Body of pancreas (tissue), 4 donors: ENCODE measurements at places on chromosomes 16 and 17. TPM values are rescaled to one million over a fixed set of nuclear protein-coding genes. Genes with fewer than 3 reads are reported as not detected.
A peak's percentile ranks its signal among the peaks of the same experiment; 100 is the strongest.

The NPW gene
- total RNA-seq = not detected

The IRX3 gene
- 1.6 TPM for total RNA-seq

The MMP2 gene
- total RNA-seq = 76.0 TPM

The CCL1 gene
- total RNA-seq = not detected

The ASPHD1 gene
- 8.2 TPM for total RNA-seq

DNA sequence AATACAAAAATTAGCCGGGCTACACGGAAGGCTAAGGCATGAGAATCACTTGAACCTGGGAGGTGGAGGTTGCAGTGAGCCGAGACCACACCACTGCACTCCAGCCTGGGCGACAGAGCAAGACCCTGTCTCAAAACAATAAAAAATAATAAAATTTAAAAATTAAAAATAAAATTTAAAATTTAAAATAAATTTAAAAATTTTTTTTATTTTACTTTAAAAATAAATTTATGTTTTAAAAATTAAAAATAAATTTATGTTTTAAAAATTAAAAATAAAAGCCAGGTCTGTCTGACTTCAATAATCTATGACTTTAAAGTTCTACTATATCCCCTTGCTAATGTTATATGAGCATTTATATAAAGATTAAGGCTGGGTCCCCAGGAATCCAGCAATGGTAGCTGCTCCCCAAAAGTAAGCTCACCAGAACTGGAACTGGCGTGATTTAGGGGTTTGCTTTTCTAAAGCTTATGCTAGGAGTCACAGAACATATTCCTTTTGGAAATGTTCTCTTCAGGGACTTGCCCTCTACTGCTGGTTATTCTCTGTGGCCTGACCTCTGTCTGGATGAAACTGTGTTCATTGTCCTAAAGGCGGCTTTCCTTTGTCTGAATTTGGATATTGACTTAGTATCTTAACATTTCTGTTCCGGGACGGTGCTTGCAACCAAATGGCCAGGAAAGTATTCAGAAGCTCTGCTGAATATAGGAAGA is 140.2 kb upstream of the NOL11 start:
- peaks cover 23% of the 10 kb centered on the region for H3K4me1 ChIP-seq
- H3K4me3 ChIP-seq = no peak overlapping the region
- H3K27ac ChIP-seq = peak overlapping the region; percentile 63
- H3K36me3 ChIP-seq = no peaks in the 10 kb centered on the region
- no peak for DNase-seq
- H3K27me3 ChIP-seq = no peaks in the 10 kb centered on the region

- H3K4me1 ChIP-seq = no peaks in the 10 kb centered on the region
- no peak overlapping the region for H3K4me3 ChIP-seq
- H3K27ac ChIP-seq = no peak overlapping the region
- H3K27me3 ChIP-seq = no peaks in the 10 kb centered on the region
- DNase-seq = no peak
These were observed 315.6 kb downstream of the WWOX start for GRCh38 chr16:78415013-78415412.

DNA sequence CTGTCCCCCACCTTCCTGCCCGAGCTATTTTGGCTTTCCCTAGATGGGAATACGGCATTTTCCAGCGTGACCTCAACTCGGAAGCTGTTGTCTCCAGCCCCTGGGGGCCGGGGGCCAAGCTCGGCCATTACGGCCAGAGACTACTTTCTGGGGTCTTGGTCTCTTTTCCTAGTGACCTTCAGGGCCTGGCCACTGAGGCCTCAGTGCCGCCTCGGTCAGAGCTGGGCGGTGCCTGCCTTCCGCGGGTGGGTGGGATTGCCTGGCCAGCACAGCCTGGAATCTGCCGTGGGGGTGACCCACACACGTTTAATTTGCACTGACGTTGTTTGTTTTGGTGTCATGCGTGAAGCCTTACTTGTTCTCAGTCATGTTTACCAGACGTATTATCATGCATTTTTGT is 29.2 kb downstream of the TSC2 start:
- no peak overlapping the region for H3K4me3 ChIP-seq
- peaks cover 5% of the 10 kb centered on the region for H3K4me1 ChIP-seq
- peaks cover 14% of the 10 kb centered on the region for H3K36me3 ChIP-seq
- DNase-seq = no peak
- H3K27me3 ChIP-seq = no peaks in the 10 kb centered on the region
- H3K27ac ChIP-seq = no peak overlapping the region

DNA sequence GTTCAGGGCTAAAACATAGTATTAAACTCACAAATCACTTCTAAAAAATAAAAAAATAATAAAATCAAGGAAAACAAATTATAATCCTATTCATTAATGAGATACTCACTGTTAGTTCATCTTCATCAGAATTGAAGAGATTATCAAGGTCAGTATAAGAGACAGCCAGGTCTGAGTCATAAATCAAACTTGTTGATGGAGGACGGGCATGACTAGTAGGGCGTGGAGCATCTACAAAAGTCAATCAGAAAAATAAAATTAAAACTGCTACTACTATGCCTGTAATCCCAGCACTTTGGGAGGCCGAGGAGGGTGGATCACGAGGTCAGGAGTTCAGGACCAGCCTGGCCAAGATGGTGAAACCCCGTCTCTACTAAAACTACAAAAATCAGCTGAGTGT is 59.1 kb upstream of the INTS2 start:
- no peaks in the 10 kb centered on the region for H3K27me3 ChIP-seq
- no peak overlapping the region for H3K4me3 ChIP-seq
- no peaks in the 10 kb centered on the region for H3K4me1 ChIP-seq
- DNase-seq = no peak
- no peak overlapping the region for H3K27ac ChIP-seq

DNA sequence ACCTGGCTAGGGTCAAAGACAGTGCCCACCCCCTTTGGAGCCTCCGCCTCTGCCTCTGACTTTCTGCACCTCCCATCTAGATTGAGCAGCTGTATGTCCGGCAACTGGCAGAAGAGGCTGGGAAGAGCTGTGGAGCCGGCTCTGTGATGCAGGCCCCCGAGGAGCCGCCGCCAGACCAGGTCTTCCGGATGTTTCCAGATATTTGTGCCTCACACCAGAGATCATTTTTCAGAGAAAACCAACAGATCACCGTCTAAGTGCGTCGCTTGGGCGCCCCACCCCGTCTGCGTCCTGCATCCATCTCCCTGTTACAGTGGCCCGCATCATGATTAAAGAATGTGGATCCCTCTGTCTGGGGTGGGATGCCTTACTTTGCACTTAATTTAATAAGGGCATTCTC is 22.1 kb downstream of the IRF8 start:
- DNase-seq = no peak
- no peak overlapping the region for H3K4me3 ChIP-seq
- no peaks in the 10 kb centered on the region for H3K36me3 ChIP-seq

DNA sequence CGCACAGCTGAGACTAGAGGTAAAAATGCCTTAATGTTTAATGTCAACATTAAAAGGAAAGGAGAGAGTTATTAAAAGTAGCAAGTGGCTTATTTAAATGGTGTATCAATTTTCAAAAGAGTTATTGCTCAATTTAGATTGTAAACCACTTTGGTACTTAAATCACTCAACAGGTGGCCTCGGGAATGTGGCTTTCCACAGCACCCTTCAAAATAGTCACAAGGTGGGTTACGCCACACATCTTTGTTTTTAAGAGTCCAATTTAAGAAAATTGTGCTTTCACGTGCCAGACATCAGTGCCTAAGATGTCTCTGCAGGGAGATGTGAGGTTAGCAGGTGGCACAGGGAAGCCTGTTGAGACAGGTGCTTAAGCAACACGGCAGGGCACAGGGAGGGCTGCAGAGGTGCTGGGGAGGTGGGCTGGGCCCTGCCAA is 27.5 kb upstream of the ADCY7 start:
- no peaks in the 10 kb centered on the region for H3K36me3 ChIP-seq
- no peak overlapping the region for H3K4me3 ChIP-seq
- DNase-seq = no peak
- no peak overlapping the region for H3K27ac ChIP-seq
- no peaks in the 10 kb centered on the region for H3K27me3 ChIP-seq
